ENCODE measurements at places on chromosomes 7 and 10. TPM values are rescaled to one million over a fixed set of nuclear protein-coding genes. Genes with fewer than 3 reads are reported as not detected.

GRCh38 chr10:116691635-116692034 lies 50.7 kb downstream of the HSPA12A start:
- peak; percentile 72 for DNase-seq

Gene DIP2C
- total RNA-seq: 50.5 TPM

- no peak for DNase-seq
Observed at GRCh38 chr10:102517553-102517952, 13.8 kb downstream of the SUFU start.

Gene TDRD1
- 0.28 TPM for total RNA-seq

Gene HTRA1
- total RNA-seq: 121 TPM

GRCh38 chr10:11822026-11822756 lies 965 bp upstream of the PROSER2 start:
- no peak for DNase-seq
